ENCODE measurements at places on chromosomes 12 and 14.

GRCh38 chr12:11830307-11830801 is 180.9 kb downstream of the ETV6 start:
- no peak for DNase-seq

DNA sequence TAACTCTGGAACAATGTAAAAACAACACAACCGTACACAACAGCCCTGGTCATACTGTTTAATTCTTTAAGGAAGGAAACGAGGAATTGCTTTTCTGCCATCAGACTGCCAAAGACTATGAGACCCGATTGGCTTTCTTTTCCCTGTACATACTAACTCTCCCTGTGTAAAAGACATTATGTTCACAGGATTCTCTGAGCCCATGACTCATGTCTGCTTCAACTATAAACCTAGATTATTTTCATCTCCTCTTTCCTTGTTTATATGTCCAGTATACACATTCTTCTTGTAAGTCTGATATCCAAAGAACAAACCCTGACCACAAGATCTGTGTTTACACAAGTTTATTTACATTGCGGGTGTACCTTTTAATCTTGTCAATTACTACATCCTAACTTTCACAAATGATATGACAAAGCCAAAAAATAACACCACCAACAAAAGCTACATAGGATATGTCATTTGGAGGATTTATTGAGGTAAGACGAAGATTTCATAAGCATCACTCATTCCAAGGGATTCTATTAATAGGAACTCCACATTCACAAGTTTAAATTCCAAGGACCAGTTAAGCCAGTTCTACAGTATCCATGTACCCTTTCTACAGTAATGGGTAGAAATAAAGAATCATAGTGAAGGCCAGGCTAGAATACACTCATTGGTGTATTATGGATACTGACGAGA is 67.3 kb downstream of the STXBP6 start:
- DNase-seq: no peak

DNA sequence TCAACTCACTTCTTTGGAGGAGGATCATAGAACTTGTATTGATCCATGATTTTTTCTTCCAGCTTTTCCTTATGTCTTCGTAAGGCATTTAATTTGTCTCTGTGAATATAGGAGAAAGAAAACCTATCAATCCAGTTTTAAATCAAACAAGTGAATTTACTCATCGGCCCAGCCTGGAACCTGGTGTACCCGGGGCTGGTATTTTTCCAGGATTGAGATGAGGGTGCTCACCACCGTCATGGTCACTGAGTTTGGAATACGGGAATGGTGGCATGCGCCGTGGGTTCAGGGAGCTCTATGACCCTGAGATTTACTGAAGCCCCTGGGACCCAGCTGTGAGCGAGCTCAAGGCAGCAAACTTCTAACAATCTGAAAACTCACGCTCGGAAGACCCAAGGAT is 46.5 kb upstream of the GPR68 start:
- DNase-seq: no peak

GRCh38 chr14:34122650-34123049 is 171.8 kb upstream of the EGLN3 start:
- no peak for DNase-seq

DNA sequence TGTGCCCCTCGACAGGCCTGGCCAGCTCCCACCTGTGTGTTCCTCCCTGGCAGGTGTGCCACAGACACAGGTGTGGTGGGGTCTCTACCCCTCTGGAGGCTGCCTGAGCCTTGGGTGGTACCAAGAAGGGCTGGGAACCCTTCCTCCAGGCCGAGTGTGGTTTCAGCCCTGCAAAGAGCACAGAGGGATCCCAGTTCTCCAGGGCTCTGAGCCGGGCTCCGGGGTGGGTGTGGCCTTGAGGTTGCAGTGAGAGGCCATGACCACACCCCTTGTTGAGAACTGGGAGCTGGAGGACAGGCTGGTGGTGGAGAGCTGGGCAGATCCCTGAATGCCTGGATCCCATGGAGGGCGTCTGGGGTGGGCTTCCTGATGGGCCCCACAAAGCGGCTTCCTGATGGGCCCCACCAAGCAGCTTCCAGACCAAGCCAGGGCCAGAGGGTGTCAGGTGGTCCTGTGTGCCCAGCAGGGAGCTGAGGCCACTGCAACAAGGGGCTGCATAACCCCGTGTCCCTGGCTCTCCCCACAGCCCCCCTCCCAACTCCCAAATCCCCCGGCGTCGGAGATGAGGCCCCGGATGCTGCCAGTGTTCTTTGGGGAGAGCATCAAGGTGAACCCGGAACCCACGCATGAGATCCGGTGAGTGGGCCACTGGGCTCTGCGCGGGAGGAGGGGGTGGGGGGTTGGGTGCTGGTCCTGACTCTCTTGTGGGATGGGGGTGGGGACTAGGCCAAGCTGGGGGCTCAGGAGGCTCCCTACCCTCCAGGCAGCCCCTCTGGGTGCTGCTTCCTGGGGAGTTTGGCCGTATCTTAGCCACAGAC is 16.6 kb downstream of the RFLNA start:
- no peak for DNase-seq

GRCh38 chr14:97866195-97866594 is 1069.0 kb downstream of the VRK1 start:
- DNase-seq: no peak

GRCh38 chr12:123548107-123548506 is 14.6 kb upstream of the RILPL1 start:
- DNase-seq: no peak

DNA sequence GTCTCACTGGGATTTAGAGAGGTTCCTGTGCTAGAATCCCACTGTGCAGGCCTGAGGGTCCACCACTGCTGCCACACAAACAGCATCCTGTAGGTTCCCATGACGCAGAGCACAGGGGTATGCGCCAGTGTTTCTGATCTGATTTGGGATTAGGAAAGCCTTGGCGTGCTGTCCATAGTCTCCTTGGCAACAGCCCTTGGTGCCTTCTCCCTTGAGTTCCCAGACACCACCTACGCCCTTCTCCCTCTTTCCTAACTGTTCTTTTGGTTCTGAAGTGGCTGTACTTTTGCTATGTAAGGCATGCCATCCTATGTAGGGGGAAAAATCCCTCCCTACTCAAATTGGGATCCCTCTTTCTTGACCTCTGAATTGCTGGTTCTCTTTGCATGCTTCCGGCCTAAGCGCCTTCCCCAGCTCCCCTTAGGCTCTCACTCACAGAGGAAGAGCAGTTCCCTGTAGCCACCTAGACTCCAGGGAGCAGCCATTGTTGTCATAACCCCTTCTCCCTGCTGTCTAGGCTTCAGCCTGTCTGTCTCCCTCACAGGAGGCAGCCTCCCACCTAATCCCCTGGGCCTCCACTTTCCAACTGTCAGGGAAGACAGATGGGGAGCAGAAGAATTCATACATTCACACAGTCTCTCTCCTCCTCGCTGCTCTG is 14.8 kb upstream of the RIC8B start:
- no peak for DNase-seq

- DNase-seq: no peak
Measured at GRCh38 chr12:19909418-19909817, 458.9 kb upstream of the PDE3A start.

GRCh38 chr12:114944736-114945135 is 260.8 kb upstream of the TBX3 start:
- no peak for DNase-seq

GRCh38 chr12:19299765-19300164 is 139.5 kb upstream of the AEBP2 start:
- DNase-seq: no peak

- no peak for DNase-seq
Measured at GRCh38 chr12:47775100-47775911, 2.3 kb downstream of the SLC48A1 start.

DNA sequence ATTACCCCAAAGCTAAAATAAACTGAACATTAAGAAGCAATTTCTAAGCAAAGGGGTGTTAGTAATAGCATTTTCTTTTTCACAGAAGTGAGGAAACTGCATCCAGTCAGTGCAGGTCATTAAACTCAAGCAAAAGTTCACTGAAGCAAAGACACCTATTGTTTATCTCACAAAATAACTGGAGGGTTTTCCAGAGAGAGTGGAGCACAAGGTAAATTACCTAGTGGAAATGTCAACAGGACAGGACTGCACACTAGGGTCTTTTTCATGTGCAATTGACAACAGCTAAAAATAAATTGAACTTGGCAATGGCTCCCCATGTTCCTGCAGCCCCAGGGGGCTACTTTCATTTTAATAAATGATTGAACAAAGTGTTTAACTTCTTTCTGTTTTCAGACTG is 742.0 kb downstream of the GALC start:
- DNase-seq: no peak

GRCh38 chr12:806200-806791 is 53.9 kb downstream of the WNK1 start:
- DNase-seq: no peak

DNA sequence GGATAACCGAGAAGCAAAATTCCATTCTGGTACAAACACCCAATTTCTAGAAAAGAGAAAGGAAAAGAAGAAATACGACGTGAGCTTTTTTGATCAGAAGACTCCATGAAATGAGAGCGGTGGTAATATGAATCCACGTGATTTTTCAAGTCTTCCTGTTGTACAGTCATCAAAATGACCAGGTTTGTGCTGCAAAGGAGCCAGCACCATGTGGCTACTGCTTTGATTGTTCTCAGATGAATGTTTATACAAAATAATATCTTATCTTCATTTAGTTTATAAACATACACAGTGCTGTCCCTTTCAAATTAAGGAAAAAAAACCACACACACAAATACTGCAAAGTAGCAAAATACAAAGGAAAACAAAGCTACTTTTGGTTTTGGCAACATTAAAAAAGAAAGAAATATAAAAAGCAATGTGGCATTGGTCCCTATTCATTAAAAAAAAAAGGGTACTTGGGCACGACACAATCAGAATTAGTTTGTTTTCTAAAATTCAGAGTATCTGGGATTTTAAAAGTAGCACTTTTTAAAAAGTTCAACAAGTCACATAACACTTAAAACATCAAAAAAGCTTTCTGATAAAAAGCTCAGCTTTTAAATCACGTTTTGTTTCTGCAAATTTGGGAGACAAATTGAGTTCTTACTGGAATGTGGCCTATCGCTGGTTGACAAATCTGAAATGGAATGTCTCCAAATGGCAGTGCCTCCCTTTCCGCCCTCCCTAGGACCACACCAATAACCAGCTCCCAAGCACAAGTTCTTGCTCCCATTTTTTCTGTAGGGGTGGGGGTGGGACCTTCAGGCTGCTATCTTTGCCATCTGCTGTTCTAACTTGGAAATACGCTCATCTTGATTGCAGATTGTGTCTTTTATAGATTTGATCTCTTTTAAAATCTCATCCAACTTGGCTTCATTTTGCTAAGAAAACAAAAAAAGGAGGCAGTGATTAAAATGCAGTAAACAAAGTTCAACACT is 13.2 kb upstream of the SELPLG start:
- DNase-seq: no peak

GRCh38 chr12:57093415-57094207 is 4.7 kb downstream of the NAB2 start:
- peak; percentile 90 for DNase-seq

- peak; percentile 37 for DNase-seq
Measured at GRCh38 chr12:11958221-11959091, 112.3 kb upstream of the BCL2L14 start.

- DNase-seq: no peak
Measured at GRCh38 chr14:32366986-32367385, 37.9 kb downstream of the AKAP6 start.

GRCh38 chr14:46985529-46986380 is 334.2 kb upstream of the RPL10L start:
- DNase-seq: no peak

DNA sequence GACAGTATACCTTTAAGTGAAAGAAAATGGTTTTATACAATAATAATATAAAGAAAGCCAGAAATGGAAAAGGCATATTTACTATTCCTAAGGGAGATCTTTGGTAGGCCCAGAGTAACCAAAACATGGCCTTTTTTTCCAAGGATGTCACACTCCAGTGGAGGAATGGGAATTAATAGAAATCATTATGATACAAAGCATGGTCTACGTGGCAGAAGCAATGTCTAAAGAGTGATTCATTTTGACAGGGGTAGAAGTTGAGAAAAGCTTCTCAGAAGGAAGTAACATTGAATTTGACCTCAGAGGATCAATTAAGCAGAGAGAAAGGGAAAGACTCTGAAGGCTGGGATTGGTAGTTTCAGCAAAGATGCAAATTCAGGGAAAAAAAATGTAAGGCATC is 208.6 kb downstream of the BTG1 start:
- DNase-seq: no peak

GRCh38 chr12:25054783-25055144 is 105.9 kb upstream of the BCAT1 start:
- no peak for DNase-seq

GRCh38 chr14:70585231-70585630 is 15.2 kb downstream of the MED6 start:
- DNase-seq: no peak

DNA sequence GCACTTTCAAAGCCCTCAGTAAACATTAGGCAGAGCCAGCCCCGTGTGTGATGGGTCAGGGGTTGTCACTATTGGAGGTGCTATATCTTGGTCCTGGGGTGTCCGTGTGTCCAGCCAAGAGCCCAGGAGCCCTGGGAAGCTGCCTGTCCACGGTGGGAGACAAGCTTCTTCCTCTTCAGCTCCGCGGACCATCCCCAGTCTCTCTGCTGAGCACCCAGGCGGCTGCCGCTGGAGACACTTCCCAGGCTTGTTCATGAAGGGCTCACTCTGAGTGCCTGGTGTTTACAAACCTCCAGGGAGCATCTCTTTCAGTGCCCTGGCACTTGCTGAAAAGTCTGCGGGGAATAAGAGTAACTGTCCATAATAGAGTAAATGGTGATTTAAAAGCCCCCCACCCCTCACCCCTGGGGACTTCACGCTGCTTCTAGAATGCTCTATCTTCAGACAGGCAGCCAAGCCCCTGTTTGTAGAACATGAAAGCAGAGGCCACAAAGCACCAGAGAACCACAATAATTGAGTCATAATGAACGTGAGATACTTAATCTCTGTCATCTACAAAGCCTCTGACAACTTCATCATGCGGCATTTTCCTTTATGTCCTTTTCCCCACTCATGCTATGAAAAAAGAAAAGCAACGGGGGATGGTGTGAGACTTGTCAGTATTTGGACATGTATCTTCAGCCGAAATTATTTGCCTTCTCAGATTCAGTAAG is 178.6 kb downstream of the TMEM132C start:
- DNase-seq: no peak

DNA sequence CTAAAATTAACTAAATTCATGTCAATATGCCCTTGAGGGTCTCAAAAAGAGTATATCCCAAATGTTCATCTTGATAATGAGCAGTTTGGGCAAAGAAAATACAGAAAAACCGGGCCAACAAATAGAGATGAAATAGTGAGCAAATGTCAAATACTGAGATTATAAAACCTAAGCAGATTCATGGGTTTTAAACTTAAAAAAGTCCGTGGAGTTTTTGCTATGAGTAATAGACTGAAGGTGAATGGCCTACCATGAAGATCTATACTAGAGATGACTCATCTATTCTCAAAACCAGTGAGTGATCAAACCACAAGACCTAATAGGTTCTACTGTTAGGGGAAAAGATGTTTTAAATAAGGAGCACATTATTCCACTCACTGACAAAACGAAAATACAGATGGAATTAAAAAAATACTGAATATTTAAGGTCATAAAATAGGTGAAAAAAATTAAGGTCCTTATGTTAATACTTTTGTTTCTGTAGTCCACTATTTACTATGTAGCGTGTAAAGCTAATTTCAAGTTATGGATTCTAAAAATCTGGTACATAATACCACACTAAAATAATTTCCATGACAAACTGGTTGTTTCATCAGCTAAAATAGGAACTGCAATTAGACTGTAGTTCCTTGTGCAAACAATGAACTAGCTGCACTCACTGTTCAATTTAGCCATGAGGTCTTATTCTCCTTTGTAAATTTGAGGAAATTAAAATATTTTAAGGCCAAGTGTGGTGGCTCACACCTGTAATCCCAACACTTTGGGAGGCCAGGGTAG is 5.0 kb downstream of the HNRNPC start:
- DNase-seq: no peak

- DNase-seq: no peak
Measured at GRCh38 chr12:33488036-33488435, 48.4 kb upstream of the SYT10 start.
